AG10803 (cell line): ENCODE measurements at places on chromosomes 2 and 18.

GRCh38 chr2:174984561-174984960 is 20.6 kb downstream of the CHN1 start:
- no peak for DNase-seq

- no peak for DNase-seq
These were observed 123.3 kb upstream of the NYAP2 start for GRCh38 chr2:225276207-225276606.

- no peak for DNase-seq
These were observed 18.0 kb downstream of the DGUOK start for GRCh38 chr2:73944714-73945113.

GRCh38 chr2:185142677-185143076 is 544.3 kb downstream of the ZNF804A start:
- DNase-seq = no peak

GRCh38 chr2:54290356-54291025 is 34.5 kb upstream of the TSPYL6 start:
- no peak for DNase-seq

GRCh38 chr2:143083636-143084035 is 45.6 kb upstream of the ARHGAP15 start:
- peak; percentile 74 for DNase-seq

DNA sequence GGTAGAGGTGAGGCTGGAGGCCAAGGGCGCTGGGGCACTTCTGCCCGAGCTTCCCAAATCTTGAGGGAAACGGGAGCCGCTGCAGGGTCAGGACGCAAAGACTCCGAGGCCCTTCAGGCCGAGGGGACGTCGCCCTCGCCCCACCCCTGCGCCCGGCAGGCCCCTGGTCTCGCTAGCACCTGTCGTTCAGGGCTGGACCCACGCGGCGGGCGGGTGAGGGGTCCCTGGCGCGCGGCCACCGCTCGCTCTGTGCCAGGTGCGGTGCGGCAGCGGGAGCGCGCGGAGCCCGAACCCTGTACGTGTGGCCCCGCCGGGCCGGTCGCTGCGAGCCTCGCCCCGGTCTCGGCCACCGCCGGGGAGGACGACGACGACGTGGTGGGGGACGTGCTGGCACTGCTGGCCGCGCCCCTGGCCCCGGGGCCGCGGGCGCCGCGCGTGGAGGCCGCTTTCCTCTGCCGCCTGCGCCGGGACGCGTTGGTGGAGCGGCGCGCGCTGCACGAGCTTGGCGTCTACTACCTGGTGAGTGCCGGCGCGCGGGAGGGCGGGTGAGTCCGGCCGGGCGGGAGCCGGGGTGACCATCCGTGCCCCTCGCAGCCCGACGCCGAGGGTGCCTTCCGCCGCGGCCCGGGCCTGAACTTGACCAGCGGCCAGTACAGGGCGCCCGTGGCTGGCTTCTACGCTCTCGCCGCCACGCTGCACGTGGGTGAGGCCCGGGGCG is 4.9 kb downstream of the ERFE start:
- DNase-seq = no peak

- no peak for DNase-seq
These were observed 20.4 kb downstream of the CCT7 start for GRCh38 chr2:73254343-73255006.

DNA sequence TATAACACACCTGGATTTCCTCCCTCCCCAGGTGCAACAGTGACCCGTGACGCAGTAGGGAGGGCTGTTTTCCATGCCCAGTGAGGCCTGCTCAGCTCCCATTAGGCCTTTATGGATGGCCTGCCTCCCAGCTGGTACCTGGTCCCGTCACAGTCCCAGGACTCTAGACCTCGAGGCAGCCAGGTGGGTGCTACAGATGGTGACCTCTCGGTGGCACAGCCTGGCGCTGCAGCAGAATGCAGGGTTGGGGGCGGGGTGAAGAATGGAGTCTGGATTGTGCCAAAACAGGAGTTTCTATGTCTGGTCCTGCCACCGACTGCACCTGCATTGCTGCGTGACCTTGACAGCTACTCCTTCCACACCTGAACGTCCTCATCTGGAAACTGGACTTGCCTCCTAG is 18.0 kb upstream of the YWHAQ start:
- no peak for DNase-seq

GRCh38 chr18:79797518-79798345 is at the start of gene KCNG2:
KCNG2 (plus strand) TSS chr18:79797938; CDS start chr18:79863668, 65,730 bp downstream.
- DNase-seq = no peak

DNA sequence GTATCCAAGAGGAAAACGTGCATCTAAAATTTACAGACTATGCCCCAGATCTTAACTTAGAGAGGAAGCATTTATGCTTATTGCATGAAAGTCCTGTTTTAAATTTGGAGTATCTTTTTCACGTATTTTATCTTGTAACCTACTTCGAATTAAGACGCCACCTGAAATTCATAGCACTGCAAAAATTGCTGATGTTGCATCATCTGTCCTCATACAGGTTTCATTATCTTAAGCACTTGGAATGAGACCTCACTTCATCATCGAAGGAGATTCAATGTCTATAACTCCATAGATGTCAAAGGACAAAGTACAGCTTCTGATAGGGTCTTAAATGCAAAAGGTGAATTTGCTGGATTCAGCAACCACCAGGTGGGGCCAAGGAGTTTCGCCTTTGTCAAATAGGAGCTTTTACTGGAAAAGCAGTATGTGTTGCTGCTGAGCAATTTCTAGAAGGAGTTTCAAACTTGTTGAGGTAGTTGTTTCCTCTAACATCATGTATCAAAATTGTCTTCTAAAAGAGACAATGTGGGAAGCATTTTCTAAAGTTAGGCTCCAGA is 106.4 kb upstream of the CCDC85A start:
- DNase-seq = peak; percentile 15

DNA sequence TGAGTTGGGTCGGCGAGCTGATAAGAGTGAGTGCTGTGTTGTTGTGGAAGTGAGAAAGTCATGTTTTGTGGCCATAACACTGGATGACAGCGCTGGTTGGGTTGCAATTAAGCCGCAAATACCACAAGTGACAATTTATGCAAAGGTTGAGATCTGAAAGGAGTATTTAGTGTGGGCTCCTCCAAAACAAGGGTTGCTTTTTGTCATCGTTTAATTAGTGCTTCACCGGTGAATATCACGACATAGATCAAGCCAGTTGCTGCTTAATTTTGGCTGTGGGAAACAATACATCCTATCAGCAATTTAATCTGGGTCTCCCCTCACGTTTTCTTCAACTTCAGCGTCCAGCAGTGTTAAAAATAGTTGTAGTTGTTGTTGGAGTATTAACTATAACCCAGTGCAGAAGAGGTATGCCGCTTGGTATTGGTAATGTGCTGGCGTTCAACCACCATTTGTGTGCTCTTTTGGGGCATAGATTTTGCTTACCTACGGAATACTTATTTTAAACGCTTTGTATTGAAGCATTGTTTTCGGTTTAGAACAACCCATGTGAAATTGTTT is 662 bp downstream of the ACVR2A start:
- peak; percentile 13 for DNase-seq

- DNase-seq = no peak
These were observed 22.3 kb downstream of the LRATD1 start for GRCh38 chr2:14654835-14655282.

DNA sequence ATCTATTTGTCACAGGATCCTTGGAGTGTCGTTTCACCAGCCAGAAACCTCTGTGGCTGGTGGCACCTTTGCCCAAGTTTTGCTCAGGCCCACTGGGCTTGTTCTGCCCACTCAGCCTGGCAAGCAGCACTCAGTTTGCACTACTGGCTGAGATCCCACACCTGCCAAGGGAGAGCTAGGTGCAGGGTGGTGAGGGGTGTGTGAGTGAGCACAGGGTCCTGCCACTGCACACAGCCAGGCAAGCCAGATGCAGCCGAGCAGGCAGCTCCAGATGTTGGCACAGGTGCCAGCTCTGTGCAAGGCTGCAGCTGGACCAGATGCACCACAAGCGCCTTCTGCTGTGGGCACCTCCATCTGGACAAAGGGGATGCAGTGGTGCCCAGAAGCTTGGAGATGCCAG is 281.7 kb upstream of the UBE2E3 start:
- DNase-seq = no peak

- no peak for DNase-seq
These were observed 215.4 kb downstream of the ZNF521 start for GRCh38 chr18:25136416-25137196.

DNA sequence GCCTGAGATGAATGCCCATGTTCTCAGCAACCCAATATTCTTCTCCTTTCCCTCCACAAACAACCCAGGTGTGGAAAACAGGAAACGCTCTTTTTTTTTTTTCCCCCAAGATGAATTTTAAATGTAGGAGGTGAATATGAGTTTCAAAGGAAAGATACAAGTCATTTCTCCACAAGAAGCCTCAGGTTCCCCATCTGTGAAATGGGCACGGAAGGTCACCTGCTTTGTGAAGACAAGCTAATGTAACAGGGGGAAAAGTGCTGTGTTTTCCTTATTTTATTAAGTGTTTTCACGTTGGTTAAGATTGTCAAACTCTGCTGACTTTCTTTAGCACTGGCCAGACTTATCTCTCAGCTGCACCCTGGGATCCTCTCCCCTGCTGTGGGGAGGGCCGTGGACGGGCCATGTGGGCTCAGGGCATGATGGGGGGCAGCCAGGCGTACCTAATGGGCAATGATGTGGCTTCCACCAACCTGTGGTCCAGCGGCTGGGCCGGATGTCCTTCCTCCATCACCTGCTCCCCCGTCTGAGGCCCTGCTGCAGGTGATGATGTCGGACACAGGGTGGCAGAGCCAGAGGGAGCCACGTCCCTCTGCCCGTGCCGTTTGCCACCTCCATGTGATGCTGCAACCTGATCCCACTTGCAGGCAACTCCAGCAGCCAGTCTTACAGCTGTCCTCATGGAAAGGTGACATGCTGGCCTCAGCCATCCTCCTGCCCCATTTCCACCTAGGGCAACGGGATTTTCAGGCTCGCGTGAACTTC is 130.0 kb upstream of the PXDN start:
- no peak for DNase-seq

GRCh38 chr2:25606892-25607291 is 66.5 kb downstream of the DTNB start:
- peak; percentile 22 for DNase-seq

GRCh38 chr18:10094154-10094553 is 180.3 kb downstream of the VAPA start:
- DNase-seq = no peak

DNA sequence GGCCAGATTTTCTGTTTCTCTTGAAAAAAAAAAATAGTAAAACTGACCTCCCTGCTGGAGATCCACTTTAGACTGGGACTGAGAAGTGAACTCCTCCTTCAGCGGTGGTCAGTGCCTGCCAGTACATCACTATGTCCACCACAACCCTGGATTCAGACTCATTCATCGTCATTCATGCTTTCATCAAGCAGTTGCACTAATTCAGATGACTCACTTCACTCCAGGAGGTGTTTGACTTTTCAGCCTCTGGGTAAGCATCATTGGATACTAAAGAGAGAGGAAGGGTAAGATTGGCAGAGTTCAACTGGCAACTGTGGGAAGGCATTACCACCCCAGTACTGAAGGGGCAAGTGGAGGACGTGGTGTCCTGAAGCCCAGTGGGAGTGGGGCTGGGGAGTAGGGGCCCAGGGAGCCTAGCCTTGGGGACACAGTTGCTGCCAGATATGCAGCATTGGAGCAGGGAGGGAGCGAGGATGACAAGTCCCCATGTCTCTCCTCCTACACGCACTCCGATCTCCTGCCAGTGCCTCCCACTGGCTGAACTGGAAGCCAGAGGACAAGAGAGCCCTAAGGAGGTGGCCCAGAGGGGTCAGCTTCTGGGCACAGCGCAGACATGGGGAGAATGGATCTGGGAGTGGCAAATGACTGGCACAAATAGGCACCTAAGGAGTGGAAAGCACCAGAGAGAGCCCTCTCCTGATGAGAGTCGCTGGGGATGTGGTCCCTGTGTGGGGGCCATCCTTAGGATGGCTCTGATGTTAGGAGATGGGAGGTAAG is 111.1 kb downstream of the TGFA start:
- DNase-seq = peak; percentile 9

DNA sequence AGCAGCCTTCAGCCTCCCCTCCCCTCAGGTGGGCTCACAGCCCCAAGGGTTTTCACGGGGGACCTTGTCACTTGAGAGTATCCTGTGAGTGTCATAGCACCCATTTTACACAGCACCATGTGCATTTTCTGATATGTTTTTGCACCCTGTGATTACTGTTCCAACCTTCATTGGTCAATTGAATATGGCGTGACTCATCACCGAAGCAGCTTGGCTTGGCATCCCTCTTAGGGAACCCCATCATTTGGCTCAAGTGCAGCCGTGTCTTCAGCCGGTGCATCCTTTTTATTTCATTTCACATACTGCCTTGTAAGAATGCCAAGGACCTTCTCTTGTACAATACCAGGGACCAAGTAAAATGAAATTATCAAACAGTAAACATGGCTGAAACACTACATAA is 57.6 kb downstream of the NPAS2 start:
- DNase-seq = peak; percentile 75

GRCh38 chr2:45173513-45173912 is 164.3 kb upstream of the SIX2 start:
- DNase-seq = peak; percentile 90

GRCh38 chr2:172921532-172922236 is 154.0 kb upstream of the MAP3K20 start:
- peak; percentile 8 for DNase-seq

DNA sequence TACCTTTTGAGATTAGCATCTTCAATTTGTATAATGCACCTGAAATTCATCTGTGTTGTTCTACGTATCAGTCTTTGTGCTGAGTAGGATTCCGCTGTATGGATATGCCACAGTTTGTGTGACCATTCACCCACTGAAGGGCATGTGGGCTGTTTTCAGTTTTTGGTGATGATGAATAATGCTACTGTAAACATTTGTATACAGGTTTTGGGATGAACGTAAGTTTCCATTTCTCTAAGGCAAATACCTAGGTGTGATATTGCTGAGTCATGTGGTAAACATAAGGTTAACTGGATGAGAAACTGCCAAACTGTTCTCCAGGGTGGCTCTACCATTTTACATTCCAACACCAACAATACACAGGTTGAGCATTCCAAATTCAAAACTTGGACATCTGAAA is 35.1 kb downstream of the CABYR start:
- DNase-seq = no peak

- peak; percentile 44 for DNase-seq
These were observed 4.7 kb downstream of the CYTIP start for GRCh38 chr2:157438863-157439823.

DNA sequence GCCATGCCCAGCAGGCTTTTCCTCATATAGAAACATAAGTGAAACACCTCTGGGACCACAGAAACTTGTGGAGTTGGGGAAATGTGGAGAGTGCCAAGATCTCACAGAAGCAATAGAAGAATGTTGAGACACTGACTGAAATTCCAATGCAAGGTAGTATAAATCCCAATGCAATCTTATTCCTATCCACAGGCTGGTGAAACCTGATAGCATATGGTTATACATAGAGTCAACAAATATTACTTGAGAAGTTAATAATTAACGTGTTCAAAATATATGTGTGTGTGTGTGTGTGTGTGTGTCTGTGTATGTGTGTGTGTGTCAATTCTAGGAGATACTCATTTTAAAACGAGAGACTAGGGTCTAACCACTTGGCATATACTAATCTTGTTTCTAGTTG is 776.8 kb upstream of the ACVR2A start:
- DNase-seq = no peak

DNA sequence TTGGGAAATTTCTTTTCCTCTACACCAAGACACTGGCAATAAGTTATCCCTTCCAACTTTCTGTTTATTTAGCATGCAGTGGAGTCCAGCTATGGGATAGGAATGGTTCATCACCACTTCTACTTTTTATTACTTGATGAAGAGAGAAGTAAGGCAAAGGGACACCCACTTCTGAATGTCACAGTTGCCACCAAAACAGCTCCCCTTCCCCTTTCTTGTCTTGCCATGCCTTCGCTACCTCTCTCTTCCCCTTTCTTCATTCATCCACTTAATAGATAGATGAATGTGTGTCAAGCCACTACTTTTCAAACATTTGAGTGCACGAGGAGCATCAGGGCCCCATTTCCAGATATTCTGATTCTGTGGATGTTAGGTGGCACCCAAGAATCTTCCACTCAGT is 59.6 kb downstream of the KCTD18 start:
- DNase-seq = no peak
